ENCODE measurements at places on chromosomes 3 and 15.

DNA sequence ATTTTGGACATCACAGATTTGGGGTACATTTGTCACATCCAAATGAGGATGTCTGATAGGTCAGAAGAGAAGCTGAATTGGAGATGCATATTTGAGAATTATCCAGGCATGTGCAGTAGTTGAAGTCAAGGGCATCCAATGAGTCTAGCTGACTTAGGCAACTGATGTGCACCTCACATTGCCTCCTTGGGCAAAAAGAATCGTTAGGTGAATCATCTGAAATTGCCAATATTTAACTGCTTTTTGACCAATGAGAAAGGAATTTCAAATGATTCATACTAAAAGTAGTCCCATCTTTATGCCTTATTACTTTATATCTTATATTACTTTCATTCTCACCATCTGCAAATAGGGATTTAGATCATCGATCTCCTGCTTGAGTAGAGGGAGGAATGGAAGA is 117.7 kb downstream of the CD47 start:
- DNase-seq = no peak

GRCh38 chr15:68578175-68578979 is 416 bp upstream of the CORO2B start:
- DNase-seq = peak; percentile 10

- DNase-seq = no peak
Observed at GRCh38 chr3:80677796-80678195, 910.0 kb upstream of the ROBO1 start.

DNA sequence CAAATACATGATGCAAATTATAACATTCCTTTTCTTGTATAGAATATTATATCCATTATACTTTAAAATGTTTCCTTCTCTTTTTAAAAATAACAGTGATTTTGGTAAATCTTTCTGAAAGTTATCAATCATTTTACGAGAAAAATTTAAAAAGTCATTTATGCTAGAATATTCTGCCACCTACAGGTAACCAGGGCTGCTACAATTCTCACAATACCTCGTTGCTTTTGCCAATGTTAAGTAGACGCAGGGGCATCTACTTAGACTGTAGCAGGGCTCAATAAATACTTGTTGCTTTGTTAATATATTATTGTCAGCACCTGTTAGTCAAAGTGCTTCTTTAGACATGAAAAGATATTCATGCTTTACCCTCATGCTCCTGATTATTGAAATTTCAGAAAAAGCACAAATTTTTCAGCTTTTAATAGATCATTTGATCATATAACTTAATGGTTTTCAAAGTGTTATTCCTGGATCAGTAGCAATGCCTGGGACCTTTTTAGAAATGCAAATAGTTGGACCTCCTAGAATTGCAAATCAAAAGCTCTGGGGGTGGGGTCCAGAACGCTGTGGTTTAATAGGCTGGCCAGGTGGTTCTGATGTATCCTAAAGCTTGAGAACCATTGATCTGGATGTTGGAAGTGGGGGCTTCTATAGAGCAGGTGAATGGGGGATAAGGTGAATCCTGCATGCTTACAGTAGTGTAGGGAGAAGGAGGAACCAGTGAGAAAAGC is 223.6 kb upstream of the PDZRN3 start:
- peak; percentile 11 for DNase-seq

DNA sequence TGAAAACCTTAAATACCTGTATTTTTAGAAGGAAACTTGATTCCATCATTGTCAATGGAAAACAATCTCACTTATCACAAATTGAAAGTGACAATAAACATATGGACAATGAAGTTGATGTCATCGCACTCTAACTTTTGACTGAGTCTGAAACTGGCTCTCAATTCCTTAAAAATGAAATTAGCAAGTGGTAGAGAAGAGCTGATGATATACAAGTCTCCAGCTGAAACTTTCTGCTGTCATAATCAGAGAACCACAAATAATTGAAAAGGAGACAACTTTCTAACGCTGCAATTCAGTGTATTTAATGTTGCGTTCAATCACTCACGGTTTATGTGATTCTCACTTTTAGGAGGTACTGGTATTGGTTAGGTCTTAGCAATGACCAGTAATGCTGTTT is 37.5 kb downstream of the EPHB1 start:
- DNase-seq = no peak

- DNase-seq = no peak
Observed at GRCh38 chr3:42117175-42118008, 26.2 kb downstream of the TRAK1 start.

DNA sequence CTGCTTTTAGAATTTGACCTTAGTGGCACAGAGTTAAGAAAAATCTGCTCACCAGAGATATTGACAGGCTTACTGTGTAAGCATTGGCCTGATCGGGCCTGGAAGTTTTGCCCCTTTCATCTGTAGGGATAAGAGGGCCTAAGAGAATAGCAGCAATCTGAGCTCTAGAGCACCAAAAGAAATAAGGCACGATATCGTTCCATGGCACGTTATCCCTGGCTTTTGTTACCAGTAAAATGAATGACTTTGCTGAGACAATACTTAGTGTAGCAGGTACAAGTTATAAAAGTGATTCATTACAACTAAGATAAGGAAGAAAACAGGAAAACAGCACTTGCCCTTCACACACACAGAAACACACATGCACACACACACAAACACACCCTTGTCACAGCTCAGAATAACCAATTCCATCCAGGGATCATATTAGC is 5.0 kb downstream of the THBS1 start:
- DNase-seq = peak; percentile 89

GRCh38 chr3:63914312-63914711 is 2.1 kb upstream of the SCAANT1 start:
- DNase-seq = no peak

DNA sequence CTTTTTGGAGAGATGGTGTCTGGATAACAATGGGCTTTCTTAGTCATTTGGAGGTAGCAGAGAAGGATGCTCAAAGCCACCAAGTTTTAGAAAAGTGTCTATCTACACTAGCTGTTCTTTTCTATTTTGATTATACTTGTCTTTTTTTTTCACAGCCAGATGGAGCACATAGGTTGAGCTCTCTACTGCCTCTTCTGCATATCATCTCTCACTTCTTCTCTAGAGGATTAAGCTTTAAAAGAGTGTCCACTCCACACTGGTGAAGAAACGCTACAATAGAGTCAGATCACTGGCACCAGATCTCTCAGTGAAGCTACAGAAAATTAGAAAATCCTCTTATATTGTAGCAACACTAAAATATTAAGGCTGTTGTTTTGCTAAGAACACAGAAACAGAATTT is 145.3 kb upstream of the MBNL1 start:
- no peak for DNase-seq

- no peak for DNase-seq
Observed at GRCh38 chr15:56869573-56869972, 48.9 kb upstream of the TCF12 start.

- DNase-seq = peak; percentile 91
Observed at GRCh38 chr3:45509038-45509767, 85.3 kb upstream of the LIMD1 start.

GRCh38 chr15:69342460-69343076 is 43.9 kb downstream of the PAQR5 start:
- DNase-seq = no peak

DNA sequence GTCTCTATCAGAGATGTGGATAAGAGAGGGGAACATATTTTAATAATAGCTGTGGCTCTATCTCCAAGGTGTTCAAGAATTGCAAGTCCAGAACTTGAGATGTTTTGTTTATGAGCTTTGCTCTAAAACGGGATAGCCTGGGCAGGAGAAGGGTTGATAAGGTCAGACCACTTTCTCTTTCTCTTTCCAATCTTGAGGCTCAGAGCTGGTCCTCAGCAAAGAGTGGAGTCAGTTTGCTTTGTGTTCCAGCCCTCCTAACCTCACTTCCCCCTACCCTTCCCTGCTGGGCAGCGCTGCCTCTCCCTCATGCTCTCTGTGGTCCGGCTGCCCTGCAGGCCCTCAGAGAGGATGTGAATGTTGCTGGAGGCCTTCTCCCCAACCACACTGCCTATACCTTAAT is 13.8 kb downstream of the KLHL6 start:
- DNase-seq = no peak

GRCh38 chr3:45915518-45916231 is 27.6 kb upstream of the CXCR6 start:
- DNase-seq = peak; percentile 66

DNA sequence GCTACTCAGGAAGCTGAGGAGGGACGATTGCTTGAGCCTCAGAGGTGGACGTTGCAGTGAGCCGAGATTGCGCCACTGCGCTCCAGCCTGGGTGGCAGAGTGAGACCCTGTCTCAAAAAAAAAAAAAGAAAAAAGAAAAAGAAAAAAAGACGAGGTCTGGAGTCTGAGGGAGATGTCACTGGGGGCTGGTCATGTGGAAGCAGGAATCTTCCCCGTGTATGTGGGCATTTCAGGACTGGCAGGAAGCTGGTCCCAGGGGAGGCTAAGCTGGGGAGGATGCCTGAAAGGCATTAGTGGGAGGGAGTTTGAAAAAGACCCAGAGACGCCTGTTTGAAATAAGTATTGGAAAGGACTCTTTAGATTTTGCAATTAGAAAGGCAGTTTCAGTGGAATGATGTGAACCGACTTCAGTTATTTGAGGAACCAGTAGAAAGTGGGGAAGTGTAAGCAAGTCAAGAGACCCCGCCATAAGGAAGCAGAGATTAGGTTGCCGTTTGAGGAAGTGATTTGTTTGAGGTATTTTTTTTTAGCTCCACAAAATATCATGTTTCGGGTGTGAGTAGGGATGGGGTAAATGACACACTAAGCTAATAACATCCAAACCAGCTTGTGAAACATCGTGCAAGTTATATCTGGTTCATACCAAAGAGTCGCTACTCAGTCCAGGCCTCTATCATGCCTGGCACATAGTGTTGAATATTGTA is 55.5 kb downstream of the ST6GAL1 start:
- no peak for DNase-seq

- DNase-seq = no peak
Observed at GRCh38 chr3:16927485-16927884, 42.7 kb downstream of the PLCL2 start.

DNA sequence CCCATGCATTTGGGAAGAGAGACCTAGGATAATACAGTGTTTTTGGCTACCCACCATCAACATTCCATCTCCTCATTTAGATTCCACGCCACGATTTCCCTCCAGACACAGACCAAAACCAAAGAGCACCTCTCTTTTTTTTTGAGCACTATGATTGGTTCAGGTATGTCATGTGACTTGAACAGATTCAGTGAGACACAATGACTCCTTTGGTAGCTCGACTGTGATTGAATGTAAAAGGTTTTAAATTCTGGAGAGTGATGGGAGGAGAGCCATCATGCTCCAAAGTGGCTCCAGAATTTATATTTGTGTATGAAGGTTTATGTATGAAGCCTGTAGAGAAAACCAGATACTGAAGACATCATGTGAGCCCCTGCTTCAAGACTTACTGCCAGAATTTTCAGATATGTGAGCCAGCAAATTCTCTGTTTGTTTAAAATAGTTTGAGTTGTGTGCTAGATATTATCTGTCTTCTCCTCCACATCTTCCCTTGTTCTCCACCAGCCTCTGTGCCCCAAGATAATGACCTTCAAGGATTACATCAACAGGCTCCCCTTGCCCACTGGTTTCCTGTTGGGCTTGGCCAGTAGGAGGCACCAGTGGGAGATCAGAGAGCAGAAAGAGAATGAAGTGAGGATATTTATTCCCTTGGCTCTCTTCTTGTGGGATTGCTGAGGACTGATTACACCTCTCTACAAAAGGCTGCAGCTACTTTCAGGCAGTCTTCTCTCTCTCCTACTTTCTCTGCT is 12.5 kb downstream of the MYD88 start:
- DNase-seq = no peak

GRCh38 chr3:45748068-45748467 is 48.3 kb downstream of the SLC6A20 start:
- no peak for DNase-seq

GRCh38 chr3:123546133-123546755 is 38.6 kb downstream of the HACD2 start:
- no peak for DNase-seq

DNA sequence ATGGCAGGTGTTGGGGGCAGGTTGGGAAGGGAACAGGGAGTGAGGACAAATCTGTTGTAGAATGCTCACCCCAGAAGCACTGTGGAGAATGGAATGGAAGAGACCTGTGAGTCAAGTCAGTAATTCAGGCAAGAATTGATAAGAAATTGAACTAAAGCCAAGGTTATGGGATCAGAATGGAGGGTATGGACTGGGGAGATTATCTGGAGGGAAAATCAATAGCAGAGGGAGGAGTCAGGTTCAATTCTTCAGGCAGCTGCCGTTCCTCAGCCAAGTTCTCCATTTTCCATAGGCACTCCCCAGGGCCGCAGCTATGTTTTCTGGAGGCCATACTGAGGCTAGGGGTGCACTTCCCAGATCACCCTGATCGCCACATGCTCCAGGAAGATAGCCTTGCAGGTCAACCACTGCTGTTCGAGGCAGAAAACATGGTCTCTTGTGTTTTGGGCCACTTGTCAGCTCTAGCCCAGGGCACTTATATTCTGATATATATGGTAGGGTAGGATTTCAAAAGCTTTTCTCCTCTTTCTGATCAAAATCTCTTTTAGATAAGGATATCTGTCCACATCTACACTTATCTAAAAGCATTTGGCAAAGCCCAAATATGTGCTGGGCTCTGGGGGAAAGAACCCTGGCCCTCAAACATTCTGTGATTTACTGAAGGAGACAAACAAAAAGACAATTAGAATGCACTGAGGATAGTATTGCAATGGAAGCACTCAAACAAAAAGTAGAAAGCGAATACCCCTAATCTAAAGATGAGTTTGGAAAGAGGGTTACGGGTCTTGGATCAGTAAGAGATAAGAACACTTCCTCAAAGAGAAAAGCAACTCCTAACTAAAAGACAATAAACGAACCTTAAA is 92.3 kb downstream of the TMEM212 start:
- DNase-seq = no peak

DNA sequence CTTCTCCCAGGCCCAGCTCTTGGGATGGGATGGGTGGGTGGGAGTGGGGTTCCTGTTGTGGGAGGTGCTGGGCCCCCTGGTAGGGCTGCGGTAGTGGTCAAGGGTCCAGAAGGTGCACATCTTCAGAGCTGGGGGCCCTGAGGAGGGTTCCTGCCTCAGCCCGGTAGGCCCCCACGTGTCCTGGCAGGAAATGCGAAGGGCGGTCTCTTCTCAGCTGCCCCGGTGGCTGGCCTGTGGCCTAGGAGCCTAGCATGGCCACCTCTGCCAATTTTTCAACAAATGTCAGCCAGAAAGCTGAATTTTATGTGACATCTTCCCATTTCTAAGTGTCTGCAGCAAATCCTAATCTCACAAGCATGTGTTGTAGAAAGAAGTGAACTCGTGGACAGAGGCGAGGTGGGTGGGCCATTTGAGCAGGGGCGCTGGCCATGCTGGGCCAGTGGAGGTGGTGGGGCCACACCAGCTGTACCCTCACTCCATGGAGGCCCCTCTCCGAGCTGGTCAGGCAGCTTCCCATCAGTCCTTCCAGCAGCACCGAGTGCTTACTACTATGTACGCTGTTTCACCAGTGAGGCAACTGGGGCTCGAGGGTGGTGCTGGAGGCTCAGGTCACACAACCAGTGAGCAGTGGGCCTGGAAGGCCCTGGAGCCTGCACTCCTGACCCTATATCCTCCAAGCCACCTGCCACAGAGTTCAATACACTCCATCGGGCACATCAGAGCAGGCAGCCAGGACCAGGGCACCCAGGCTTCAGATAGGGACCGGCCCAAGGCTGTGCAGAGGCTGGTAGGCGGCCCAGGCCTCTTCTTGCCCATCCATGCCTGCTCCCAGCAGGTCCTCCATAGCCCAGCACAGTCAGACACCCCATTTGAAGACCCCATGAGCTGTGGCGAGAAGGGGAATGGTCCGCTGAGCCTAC is 23.2 kb downstream of the FBLN2 start:
- DNase-seq = no peak
